Stimulated activated CD4-positive, alpha-beta T cell treated with anti-CD3 and anti-CD28 coated beads, Interleukin-4, amount 100 ng/mL, for 4 hours (primary cell): ENCODE measurements at places on chromosomes 7 and 10.

DNA sequence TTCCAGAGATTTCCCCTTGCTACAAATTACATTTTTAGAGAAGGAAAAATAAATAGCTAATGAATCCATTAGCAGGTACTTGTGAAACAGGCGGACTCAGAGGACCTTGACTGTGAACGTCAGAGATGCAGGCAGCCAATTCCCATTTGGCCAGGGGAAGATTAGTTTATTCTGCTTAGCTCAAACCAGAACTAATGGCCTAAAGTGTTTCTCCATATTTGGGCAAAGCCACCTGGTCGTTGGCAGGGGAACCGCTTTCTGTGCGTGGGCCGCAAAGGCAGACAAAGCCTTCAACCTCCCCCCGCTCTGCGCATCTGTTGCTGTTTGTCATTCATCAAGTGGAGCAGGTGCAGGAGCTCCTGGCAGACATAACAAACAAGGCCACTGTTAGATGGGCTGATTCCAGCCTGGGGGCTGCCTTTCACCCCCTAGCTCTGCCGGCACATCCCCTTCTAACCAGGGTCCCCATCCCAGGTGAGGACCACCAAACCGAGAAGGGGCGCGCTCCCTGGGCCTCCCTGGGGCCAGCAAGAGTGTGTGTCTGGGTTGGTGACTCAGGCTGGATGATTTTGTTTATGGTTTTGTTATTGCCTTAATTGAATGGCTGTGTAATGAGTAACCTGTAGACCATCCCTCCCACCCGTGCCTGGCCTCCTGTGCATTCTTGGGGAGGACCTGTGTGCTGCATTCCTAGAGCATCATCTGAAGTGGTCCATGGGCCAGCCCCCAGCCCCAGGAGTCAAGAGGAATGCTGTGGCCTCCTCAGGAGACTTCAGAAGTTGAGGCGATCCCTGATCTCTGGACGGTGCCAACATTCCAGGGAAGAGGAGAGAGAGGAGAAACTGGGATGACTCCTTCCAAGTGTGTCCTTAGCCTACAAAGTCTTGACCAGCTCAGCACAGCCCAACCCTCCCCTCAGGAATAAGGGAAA, 14.5 kb upstream of the CPA1 start:
- DNase-seq: no peak

DNA sequence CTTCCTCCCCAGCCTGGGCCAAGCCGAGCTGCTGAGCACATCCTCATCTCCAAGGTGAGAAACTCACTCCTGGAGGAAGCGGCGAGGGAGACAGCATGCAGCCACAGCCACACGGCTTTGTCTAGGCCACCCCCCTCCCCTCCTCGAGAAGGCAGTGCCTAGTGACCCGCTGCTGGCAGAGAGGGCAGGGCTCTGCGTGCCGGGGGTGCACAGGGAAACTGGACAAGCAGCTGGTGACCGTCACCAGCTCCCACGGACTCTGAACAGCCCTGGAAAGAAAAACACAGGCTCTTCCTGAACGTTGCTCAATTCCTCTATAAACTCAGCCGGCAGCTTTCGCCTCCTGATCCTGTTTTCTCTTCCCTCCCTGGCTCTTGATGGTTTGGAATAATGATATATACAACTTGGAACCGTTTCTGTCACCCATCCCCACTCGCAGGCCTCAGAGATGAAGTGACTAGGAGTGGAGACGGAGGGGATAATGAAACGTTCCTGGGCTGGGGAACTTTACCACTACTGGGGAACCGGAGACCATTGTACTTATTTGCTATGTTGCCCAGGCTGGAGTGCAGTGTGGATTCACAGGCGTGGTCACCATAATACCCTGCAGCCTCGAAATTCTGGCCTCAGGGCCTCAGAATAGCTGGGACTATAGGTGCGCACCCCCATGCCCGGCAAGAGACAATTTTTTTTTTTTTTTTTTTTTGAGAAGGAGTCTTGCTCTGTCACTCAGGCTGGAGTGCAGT, 19.3 kb downstream of the PAPOLB start:
- no peak for DNase-seq

- no peak for DNase-seq
Measured at GRCh38 chr7:31858055-31858454, 171.0 kb downstream of the PPP1R17 start.

DNA sequence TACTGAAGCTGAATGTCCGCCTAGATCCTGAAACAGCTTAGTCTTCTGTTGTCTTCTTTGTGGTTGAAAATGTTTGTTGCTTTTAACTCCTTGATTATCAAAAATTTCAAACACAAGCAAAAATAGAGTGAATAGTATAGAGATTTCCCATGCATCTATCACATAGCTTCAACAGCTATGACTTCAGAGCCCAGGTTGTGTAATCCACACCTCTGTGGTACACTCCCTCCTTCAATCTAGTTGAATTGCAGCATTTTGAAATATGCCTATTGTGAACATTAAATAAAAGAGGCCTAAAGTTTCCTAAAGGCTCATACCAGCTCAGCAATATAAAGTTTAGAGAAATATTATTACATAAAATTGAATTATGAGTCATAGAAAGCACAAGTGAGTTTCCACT, 204.7 kb upstream of the HDAC9 start:
- DNase-seq: no peak

GRCh38 chr7:17402628-17403278, 104.3 kb downstream of the AHR start:
- no peak for DNase-seq

GRCh38 chr10:131107970-131108369, 203.6 kb downstream of the TCERG1L start:
- no peak for DNase-seq

- DNase-seq: no peak
Measured at GRCh38 chr7:39527296-39527695, 38.9 kb upstream of the YAE1 start.

DNA sequence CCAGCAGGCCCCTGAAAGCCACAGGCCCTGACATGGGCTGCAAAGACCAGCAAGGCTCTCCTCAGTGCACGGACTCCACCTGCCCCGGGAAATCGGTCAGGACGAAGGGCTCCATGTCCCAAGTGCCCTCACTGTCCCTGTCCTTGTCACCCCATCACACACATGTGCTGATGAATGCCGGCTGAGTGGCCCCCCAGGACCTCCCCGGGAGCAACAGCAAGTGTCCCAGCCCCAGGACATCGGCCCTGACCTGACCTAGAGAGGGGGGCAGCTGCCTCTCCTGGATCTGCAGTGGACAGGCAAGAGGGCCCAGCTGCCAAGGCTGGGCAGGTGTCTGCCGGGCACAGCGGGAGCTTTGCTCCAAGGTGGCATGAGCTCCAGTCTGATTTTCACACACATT, 49.8 kb downstream of the STK32C start:
- no peak for DNase-seq

DNA sequence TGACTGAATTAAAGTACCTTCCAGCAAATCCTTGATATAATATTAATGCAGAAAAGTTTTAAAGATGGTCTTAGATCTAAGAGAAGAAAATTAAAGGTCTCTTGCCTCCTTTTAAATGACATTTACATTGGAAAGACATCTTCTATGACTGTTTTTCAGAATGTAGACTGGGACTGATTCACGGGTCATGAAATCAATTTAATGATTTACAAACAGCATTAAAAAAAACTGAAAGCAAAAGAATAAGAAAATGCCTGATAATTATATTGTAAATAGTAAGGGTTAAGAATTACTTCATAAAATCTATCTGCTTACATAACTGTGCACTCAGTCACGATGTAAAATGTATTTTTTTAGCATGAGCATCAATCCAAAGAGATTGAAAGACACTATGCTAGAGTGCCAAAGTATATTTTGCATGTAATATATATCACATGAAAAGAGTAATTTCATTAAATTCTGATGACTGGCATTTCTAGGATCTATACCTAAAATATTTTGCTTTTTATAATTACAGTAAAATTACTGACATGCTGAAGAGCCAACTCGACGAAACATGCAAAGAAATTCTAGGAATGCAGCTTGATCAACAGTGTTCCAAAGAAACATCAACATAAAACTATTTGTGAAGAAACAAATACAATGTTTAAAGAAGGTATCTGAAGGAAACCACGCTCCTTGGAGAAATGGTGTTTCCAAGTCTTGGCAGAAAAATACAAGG, 35.1 kb downstream of the RTKN2 start:
- DNase-seq: no peak

DNA sequence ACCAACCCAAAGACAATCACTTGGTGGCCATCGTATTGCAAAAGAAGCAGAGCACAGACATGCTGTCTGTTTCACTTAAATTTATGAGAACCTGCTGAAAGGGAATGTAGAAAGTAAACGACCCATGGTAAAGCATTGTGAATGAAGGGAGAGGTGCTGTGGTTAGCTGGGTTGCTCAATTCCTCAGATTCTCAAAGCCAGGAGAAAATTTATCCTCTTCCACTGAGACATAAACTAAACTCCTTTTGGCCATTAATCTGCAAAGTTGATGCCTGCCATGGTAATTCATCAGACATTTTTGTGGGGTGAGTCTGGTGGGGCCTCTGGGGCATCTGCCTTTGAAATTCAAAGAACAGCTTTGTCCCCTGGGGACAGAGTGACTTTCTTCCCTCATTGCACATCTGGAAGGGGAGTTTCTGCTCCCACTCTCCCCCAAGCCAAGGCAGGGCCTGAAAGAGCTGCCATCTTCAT, 951.0 kb downstream of the LRMDA start:
- DNase-seq: no peak

- DNase-seq: no peak
Measured at GRCh38 chr10:21532694-21533466, 1.2 kb upstream of the MLLT10 start.

GRCh38 chr7:142838461-142839213, 16.2 kb upstream of the EPHB6 start:
- DNase-seq: no peak

DNA sequence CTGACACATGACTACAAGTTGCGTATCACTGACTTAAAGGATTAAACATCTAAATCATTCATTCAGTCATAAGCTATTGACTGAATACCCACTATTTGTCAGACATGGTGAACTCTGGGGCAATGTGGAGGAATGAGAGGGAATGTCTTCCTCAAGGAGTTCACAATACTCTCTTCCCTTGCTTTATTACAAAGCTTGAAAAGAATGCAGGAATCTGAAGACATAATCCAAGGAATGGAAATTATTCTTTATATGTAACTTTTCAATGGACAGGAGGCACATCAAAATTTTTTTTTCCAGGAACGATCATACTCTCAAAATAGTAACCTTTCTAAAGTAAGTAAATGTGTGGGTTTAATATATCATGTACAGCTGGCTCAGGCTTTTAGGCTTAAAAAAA, 111.9 kb downstream of the ATXN7L1 start:
- no peak for DNase-seq

DNA sequence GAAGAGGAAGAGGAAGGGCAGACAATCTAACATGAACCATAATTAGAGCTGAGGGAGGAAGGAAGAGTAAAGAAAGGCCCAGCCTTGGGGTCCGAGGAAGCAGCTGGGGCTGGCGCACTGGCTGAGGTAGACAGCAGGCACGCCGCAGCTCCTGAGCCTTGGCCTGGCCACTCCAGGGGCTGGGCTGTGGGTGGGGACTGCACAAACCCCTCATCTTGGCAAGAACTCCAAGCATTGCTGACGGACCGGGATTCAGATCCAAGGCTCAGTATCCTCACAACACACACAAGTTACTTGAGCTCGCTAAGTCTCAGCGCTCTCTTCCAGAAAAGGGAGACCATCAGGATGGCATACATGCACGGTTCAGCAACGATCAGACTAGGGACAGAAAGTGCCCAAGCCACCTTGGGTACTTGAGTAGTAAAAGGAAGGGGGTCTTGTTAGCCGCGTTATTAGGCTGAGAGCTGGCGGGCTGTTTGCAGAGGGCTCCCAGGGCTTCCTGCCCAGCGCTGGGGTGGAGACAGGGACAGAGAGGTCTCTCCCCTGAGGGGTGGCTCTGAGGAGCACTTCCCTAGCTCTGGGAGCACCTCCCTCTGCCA, 4.5 kb downstream of the TNS3 start:
- no peak for DNase-seq

DNA sequence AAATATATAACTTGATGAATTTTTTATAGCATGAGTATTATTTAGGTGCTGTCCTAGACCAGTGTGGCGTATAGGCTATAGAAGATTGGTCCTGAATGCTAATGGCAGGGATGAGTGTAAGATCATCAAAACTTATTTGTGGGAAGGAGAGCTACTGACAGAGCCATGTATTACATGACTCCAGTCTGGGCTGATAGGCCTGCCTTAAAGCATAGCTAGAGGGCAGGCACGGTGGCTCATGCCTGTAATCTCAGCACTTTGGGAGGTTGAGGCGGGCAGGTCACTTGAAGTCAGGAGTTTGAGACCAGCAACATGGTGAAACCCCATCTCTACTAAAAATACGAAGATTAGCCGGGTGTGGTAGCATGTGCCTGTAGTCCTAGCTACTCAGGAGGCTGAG, 198.1 kb upstream of the KLF14 start:
- no peak for DNase-seq

DNA sequence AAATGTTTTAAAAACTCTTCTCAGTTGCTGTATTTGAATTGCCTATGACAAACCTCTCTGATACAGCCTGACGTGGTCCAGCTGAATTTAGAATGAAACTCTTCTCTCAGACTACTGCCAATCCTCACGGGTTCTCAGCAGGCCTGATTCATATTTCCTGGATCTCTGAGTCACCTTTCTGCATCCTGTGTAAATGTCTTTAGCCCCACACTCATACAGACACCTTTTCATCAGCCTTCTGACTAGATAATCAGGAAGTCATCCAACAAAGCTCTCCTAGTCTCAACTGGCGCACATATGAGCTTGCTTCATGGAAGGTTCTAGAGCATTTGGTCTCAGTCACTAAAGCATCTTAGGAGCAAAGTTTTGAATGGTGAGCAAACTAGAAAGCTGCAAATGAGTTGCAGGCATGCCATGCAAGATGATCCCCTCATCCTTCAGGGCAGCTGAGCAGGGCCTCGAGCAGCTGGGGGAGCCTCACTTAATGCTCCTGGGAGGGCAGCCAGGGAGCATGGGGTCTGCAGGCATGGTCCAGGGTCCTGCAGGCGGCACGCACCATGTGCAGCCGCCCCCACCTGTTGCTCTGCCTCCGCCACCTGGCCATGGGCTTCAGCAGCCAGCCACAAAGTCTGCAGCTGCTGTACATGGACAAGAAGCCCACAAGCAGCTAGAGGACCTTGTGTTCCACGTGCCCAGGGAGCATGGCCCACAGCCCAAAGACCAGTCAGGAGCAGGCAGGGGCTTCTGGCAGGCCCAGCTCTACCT, 182.8 kb downstream of the ARHGAP12 start:
- DNase-seq: peak; percentile 64

GRCh38 chr10:43795093-43795492, 146.4 kb upstream of the ZNF32 start:
- no peak for DNase-seq

DNA sequence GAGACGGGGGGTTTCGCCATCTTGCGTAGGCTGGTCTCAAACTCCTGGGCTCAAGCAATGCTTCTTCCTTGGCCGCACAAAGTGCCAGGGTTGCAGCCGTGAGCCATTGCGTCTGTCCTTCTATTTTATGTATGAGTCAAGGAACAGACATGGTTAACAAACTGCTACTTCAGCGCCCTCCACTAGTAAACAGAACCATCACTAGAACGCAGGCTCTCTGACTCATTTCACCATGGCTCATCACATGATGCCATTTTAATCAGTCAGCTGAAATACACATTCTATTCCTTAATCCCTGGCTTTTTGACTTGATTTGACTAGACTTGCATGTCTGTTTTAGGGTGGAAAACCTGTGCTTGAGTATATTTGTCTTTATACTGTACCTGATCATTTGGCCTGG, 41.3 kb downstream of the CELF2 start:
- DNase-seq: no peak
